HuH-7 (cell line): ENCODE measurements at places on chromosomes 1 and 21.

- DNase-seq = no peak
Observed at GRCh38 chr1:178934546-178934945, 63.7 kb upstream of the ANGPTL1 start.

DNA sequence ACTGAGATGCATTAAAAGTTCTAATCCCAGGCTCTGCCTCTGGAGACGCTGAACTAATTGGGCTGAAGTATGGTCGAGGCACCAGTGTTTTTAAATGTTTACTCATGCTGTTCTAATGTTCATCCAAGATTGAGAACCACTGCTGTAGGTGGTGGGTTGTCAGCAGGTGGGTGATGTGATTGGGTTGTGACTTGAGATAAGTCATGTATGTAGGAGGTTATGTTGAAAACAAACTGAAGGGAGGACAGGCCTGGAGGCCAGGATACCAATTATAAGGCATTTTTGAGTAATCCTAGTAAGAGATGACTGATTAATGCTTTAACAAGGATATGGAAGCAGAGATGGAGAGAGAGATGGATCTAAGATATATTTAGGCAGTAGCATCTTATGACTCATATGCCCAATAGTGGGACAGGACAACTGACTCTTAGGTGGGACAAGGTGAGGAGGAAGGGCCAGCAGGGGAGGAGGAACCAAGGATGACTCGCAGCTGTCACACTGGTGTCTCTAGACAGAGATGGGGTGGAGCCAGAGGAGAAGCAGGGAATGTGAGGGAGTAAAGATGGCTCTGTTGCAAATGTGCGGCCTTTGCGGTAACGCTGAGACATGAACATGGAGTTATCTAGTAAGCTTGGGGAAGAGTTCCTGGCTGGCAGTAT, 29.3 kb downstream of the RAB4A start:
- DNase-seq = no peak

GRCh38 chr1:198776602-198777029, 137.8 kb downstream of the PTPRC start:
- DNase-seq = no peak

DNA sequence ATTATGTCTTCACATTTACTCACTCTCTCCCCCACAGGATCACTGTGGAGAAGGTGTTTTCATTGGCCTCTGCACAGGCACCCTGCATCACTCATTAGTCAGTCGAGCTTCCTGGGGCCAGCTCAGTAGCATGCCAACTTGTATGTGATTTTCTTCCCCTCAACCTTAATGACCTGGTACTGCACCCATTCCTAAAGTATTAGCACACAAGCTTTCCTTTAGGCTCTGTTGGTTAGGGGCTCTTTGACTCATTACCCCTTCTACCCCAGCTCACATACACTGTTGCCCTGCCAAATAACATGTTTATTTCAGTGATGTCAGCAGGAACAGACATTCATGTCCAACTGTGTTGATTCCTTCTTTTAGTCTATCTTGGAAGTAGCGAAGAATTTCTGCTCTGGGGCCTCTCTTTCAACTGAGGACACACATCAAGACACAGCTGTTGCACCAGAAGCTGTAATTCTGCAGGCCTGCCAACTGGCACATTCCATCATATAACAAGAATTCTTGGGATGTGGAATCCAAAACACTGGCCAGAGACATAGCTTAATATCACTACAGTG, 603.5 kb upstream of the ADAMTS5 start:
- DNase-seq = no peak

DNA sequence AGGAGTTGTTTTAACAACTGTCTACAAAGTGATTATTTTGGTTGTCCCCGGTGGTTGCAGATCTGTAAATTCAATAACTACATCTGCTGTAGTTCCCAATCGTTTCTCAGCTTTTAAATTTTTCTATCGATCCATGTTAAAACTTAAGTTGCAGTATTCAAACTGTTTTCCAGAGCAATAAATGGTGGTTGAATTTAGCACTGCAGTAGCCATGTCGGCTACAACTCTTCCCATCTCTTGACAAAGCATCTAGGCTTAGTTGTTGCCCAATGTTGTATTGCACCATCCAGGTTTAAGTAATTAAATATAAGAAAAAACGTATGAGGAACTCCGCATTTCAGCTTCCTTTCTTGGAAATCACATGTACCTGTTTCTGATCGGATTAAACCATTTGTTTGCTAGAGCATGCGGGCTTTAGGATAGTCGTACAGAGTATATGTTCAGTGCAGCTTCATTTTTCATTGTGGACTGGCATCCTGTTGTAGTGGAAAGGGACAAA, 996 bp downstream of the CNIH4 start:
- peak; percentile 77 for DNase-seq

- DNase-seq = no peak
Observed at GRCh38 chr1:67393240-67393639, 37.0 kb downstream of the SERBP1 start.

DNA sequence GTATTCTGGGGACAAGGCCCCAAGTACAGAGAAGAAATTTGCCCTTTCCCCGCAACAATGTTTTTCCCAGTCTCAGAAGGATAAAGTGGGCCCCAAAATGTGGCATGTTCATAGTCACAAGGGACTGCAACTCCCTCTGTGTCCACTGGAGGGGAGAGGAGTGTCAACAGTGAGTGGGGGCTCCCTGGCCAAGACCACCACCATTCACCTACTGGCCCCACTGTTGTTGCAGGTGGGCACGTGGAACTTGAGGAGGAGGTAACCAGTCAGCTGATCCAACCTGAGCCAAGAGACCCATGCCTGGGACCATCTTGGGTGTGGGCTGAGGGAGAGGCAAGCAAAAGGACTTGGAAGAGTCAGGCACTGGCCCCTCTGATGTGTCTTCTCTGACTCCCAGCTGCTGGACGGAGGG, 777 bp downstream of the NUDT17 start:
- peak; percentile 65 for DNase-seq

DNA sequence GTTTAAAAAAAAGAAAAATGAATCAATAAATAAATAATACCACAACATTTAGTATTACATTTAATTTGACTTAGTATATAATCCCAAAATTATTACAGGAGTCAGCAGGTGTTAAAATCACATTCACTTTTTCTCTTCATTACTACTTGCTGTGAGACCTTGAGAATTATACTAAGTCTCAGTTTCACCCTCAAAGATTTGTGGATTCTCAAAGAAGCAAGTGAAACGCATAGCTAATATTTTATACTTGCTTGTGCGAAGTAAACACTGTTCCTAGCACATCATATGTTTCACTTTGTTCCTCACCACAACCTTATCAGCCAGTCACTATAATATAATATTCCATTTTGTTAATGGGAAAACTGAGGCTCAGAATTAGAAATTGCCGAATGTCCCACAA, 4.0 kb downstream of the CLCA1 start:
- no peak for DNase-seq

DNA sequence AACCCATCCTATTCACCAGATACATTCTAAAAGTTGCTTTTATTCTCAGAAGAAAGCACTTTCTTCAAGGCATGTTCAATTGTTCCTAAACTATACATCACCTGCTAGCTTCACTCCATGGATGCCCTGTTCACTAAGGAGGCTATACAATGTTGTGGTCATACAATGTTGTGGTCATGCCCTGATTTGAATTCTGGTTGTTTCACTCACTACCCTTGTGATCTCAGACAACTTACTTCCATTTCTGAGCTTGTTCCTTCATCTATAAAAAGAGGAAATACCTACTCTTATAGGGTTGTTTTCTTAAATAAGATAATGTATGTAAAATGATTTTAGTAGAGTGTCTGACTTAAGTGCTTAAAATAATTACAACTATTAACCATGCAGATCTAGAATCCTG, 19.7 kb downstream of the EDEM3 start:
- no peak for DNase-seq

- DNase-seq = no peak
Observed at GRCh38 chr1:224264321-224264720, 65.7 kb downstream of the NVL start.

DNA sequence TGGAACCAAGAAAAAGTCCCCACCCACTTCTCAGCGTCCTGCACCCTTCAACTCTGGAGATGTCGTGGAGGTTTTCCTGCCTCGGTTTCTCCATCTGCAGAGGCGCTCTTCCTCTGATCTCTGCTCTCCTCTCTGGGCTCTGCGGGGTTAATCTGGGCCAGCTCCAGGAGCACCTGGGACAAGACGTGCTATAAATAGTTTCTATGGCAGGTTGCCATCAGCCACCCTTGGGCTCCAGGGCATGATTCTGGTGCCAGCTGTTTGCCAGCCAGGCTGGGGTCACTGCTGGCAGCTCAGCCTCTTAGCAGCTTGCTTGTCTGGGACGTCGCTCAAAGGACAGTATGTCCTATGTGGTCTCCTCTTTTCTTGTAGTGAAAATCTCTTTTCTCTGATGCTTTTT, 137.1 kb downstream of the ACTL8 start:
- DNase-seq = no peak

DNA sequence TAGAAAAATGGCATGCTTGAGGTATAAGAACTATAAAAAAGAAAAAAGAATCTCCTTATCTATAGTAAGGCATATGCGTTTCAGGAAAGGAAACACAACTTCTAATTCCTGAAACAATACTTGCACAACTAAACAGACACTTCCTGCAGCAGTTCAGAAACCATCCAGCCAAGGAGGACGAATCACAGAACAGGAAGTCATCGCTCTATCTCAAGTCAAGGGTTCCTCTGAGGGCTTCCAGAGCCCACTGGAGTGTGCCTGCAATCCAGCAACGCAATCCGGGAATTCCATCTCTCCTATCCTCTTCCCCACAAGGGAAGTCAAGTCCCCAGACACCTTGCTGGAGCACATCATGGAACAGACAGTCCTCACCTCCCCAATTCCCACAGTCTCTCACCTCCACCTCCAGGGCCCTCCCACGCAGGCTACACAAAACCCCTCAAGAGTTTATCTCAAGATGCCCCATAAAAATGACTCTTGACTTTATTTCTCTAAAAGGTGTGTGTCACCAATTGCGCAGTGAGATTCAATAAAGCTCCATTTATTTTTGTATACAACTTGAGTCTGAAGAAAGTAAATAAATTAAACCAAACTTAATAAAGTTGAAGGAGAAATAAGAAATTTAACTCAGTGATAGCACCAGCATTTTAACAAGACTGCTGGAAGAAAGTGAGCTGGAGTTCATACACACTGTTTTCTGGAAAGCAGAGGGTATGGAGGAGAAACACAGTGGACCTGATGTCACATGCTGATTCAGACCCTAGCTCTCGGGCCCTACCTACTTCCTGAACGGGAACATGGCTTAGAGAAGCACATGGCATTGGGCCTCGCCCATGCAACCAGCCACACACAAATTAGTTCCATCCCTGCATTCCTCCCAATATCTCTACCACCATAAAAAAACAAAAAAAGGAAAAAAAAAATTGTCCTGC, 39.9 kb downstream of the SIPA1L2 start:
- DNase-seq = no peak

DNA sequence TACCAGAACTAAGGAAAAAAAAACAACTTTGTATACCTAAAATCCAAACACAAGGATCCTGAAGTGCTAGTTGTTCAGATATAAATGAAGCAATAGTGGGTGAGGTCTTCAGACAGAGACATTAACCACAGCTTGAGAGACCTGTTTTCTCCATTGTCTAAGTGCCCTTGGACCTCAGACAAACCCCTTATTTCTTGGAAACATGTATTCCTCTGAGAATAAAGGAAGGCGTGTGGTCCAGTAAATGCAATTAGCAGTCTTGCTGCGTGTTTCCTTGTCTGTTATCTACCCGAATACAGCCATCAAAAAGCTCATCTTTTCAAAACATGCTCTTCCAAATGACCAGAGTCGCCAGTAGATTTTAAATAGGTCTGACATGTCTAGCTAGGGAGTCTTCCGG, 291.1 kb upstream of the NFIA start:
- DNase-seq = no peak
